ENCODE measurements at places on chromosomes 5 and 9. TPM values are rescaled to one million over a fixed set of nuclear protein-coding genes. Genes with fewer than 3 reads are reported as not detected.

The GEMIN5 gene
- total RNA-seq, result 23.0 TPM

The ZNG1E gene
- 69.0 TPM for total RNA-seq

The GMCL2 gene
- not detected for total RNA-seq

The SLCO4C1 gene
- total RNA-seq, result not detected

The KIAA0825 gene
- total RNA-seq, result 0.48 TPM

The IFNA2 gene
- total RNA-seq, result not detected

The TMC1 gene
- total RNA-seq, result 0.03 TPM

The CDKN2B-AS1 gene
- total RNA-seq, result not detected

The RMRP gene
- total RNA-seq, result 16.7 TPM

The SLCO6A1 gene
- not detected for total RNA-seq

The TEX48 gene
- total RNA-seq, result not detected

The BTNL8 gene
- total RNA-seq, result not detected

The ECM2 gene
- 0.17 TPM for total RNA-seq

The RGS7BP gene
- total RNA-seq, result not detected

The GABRA1 gene
- total RNA-seq, result not detected

The NEURL1B gene
- 8.5 TPM for total RNA-seq

The PITX1 gene
- 31.1 TPM for total RNA-seq

The TMEM174 gene
- total RNA-seq, result not detected

The SEMA5A gene
- total RNA-seq, result not detected

The FCN2 gene
- not detected for total RNA-seq

The ACER2 gene
- total RNA-seq, result 2.4 TPM

The FOXI1 gene
- total RNA-seq, result not detected

The MYOZ3 gene
- total RNA-seq, result not detected

The ASTN2 gene
- 5.3 TPM for total RNA-seq

The LEAP2 gene
- 0.62 TPM for total RNA-seq

The SV2C gene
- not detected for total RNA-seq

The DMRT2 gene
- total RNA-seq, result not detected

The PCAT7 gene
- total RNA-seq, result 0.74 TPM

The LCN9 gene
- 0.16 TPM for total RNA-seq

The UBE2B gene
- 68.2 TPM for total RNA-seq

The TRIM36 gene
- 1.8 TPM for total RNA-seq

The PIP5KL1 gene
- 1.6 TPM for total RNA-seq

The MLANA gene
- total RNA-seq, result not detected

The GLRA1 gene
- not detected for total RNA-seq

The WASHC1 gene
- 12.1 TPM for total RNA-seq

The ZNF367 gene
- total RNA-seq, result 5.2 TPM

The TPM2 gene
- total RNA-seq, result 650 TPM

The SPINK5 gene
- total RNA-seq, result not detected

The ADAMTS12 gene
- 6.4 TPM for total RNA-seq

The HAVCR2 gene
- total RNA-seq, result 0.57 TPM

The LMX1B gene
- 1.4 TPM for total RNA-seq

The FBXO38 gene
- total RNA-seq, result 19.4 TPM

The HMMR gene
- 21.5 TPM for total RNA-seq

The PCA3 gene
- not detected for total RNA-seq

The LECT2 gene
- not detected for total RNA-seq

The XRCC4 gene
- 8.9 TPM for total RNA-seq

The PCDH12 gene
- 0.06 TPM for total RNA-seq

The CYLC2 gene
- not detected for total RNA-seq

The SH2D3C gene
- total RNA-seq, result 0.12 TPM

The CNTNAP3B gene
- 15.8 TPM for total RNA-seq

The PKD2L2 gene
- total RNA-seq, result 0.12 TPM

The RNF183 gene
- not detected for total RNA-seq

The LRRTM2 gene
- total RNA-seq, result not detected

The FNBP1 gene
- total RNA-seq, result 13.3 TPM

The AGXT2 gene
- total RNA-seq, result not detected

The IRF1 gene
- 28.1 TPM for total RNA-seq

Data from A549 treated with Hydrocortisone at 1 μM for 4 hours (cell line).